Activated gamma-delta T cell treated with Interleukin-2 at 50 U/mL for 16 hours (primary cell): ENCODE measurements at places on chromosomes 6 and 20.

GRCh38 chr20:11140359-11140758 is 466.6 kb upstream of the JAG1 start:
- no peak for DNase-seq

DNA sequence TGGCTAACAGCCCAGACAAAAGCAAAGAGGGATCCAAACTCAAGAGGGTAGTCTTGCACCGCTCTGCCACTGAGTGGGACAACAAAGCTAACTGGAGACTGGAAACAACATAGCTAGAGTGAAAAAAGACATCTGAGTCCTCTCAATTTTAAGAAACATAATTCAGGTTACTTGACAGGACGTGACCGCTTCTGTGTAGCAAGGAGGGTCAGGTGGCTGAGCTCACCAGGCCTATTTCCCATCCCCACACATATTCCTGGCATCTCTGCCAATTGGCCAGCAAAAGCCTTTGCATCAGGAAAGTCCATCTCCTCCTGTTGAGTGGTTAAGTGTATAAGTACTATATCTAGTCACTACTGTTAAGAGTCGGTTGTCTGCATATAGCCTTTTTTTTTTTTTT is 25.3 kb upstream of the TBC1D20 start:
- no peak for DNase-seq

DNA sequence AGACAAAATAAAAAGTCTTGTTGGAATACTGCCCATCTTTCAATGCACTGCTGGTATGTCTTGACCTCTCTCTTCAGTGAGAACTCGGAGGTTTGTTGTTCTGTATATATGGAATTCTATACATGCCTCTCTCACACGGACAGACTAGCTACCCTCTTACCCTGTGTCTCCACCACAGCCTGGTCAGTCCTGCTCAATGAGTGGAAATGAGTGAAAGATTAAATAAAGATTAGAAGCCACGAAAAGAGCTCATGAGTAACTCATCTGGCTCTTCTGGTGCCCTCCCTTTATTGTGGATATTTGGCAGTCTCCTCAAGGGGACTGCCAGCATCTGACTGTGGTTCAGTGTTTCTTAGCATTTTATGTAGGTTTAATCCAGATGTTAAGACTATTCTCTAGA is 262.8 kb upstream of the MAP3K7 start:
- no peak for DNase-seq

- no peak for DNase-seq
These were observed 252.7 kb downstream of the SOD2 start for GRCh38 chr6:159440349-159440748.

DNA sequence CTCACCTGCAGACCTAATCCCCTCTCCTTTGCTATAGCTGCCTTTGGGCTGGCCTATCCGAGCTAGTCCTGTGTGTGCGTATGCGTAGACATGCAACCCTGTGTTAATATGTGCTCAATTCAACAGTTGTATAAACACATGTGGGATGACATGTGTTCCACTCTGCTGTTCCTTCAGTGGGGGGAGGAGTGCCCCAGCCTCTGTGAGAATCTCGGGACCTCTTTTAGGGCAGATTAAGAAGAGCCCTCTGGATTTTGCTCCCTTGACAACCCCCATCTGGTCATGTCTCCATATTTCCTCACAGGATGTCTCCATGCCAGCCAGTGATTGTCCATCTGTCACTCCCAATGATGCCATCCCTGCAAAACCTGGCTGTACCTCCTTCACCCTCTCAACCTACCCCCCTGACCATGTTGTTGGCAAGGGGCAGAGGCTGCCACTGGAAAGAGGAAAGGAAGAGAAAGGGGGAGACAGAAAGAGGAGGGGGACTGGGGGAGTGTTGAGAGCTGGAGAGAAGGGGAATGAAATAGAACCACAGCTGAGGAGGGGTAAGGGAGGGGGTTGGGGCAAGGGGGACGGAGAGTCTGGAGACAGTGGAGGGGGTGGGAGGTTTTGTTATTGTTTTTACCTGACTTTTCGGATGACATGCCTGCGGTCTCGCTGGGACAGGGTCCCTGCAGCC is 417 bp downstream of the PRRT1 start:
- DNase-seq, result no peak

- DNase-seq, result no peak
These were observed 9.4 kb upstream of the SRC start for GRCh38 chr20:37336369-37337207.

DNA sequence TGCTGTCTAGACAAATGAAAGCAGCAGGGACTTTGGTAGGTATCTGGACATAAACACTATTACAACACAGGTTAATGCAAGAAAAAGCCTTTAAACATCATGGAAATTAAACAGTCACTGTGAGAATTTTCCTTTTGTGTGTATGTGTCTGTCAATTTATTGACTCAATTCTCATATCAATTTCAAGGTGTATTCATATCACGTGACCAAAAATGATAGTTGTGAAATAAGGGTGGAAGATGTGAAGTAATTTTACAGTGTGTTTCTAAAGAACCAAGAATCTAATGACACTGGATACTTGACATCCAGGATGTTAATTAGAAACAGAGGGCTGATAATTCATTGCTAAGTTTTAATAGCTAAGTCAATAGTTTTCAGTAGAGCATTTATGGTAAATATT is 244.0 kb downstream of the TMEM242 start:
- no peak for DNase-seq

DNA sequence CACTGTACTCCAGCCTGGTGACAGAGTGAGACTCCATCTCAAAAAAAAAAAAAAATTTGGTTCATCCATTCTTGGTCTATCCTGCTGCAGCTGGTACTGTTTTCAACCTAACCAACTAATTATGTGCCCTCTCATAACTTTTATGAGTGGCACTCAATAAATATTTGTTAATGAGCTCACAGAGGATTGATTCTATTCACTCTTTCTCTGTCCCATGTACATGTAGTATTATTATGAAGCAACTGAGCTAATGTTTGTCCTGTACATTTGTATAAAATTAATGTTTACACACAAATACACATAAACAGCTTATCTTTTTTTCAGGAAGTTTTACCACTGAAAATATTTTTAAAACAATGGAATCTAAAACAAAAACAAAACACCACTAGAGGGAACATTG is 10.1 kb downstream of the RIPOR2 start:
- DNase-seq, result no peak

DNA sequence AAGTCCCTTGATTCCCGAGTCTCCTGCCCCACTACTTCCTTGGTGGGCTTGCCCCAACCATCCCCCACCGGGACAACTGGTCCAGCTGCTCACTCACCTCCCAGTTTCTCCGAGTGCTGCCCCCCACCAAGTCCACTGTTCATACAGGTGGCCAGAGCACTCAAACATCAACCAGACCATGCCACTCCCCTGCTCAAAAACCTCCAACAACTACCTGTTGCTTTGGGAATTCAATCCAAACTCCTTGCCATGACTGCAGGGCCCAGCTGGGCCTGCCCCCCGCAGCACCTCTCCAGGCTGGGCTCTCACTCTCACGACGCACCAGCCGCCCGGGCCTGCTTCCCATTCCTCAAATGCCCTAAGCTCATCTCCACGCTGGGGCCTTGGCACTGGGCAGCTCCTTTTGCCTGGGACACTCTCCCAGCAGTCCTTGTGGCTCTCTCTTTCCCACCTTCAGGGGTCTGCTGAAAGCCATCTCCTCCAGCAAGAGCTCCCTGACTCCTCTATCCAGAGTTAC is 97.5 kb downstream of the NFATC2 start:
- DNase-seq, result no peak

- no peak for DNase-seq
These were observed 77.9 kb upstream of the B3GAT2 start for GRCh38 chr6:71034563-71035345.

DNA sequence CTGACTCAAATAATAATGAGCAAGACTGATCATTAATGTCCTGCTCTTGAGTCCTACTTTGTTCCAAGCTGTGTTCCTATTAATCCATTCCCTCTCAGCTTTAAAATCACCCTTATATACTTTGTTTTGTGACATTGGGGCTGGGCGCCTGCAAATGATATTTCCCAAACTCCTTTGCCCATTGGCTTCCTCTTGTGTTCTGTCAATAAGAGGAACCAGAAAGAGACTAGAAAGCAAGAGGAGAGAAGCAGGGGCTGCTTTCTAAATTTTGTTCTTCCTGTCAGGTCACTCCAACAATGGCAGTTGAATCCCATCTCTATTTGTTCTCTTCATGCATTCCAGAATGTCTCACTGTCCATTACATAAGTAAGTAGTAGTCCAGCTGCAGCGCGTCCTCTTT is 21.6 kb upstream of the TRIM27 start:
- DNase-seq, result no peak

GRCh38 chr6:161246725-161247124 is 27.1 kb downstream of the AGPAT4 start:
- no peak for DNase-seq

DNA sequence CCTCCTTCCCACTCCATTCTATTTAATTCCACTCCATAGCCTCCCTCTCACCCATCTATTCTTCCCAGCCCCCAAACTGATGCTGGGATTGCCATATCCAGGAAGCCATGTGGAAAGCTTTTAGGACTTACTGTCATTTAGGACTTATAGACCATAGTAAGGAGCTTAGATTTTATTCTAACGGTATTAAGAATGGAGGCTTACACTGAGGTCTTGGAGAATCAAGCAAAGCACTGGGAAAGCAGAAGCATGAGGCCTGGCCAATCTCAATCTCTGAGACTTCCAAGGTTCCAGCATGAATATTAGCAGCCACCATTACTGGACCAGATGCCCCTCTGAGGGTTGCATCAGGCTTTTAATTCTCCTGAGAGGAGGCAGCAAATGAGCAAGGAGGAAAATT is 1.4 kb downstream of the CST9 start:
- DNase-seq, result no peak

DNA sequence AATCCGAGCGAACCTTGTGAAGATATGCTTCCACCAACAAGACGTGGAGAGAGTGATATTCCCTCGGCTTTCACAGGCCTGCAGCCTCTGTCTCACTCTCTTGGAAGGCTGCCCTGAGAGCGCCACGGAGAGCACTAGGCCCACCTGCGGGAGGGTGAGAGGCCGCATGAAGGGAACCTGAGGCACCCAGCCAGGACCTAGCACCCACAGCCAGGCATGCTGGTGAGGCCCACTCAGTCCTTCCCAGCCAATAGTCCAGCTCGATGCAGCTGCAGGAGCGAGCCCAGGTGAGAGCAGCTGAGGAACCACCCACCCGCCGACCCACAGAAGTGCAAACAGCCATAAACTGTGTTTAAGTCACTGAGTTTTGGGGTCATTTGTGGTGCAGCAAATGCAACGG is 227.2 kb downstream of the QKI start:
- DNase-seq, result no peak

- no peak for DNase-seq
These were observed 90.9 kb downstream of the GJA10 start for GRCh38 chr6:89984926-89985750.

GRCh38 chr20:16624106-16624505 is 50.9 kb upstream of the KIF16B start:
- DNase-seq, result no peak

GRCh38 chr6:45661661-45662060 is 283.9 kb upstream of the SUPT3H start:
- no peak for DNase-seq

- no peak for DNase-seq
These were observed 268.7 kb downstream of the PTPRK start for GRCh38 chr6:128251445-128252340.

DNA sequence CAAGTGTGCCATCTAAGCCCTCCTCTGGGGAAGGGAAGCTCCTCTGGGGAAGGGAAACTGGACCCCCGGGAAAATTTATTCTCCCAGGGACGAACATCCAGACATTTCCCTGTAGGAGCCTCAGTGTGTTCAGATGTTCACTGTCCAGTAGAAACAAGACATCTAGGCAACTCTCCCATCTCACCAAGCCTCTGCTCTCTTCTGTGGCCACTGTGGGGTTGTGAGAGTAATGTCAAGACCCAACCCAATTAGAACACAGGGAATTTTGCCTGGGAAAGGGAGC is 3.6 kb upstream of the PTGIS start:
- no peak for DNase-seq

DNA sequence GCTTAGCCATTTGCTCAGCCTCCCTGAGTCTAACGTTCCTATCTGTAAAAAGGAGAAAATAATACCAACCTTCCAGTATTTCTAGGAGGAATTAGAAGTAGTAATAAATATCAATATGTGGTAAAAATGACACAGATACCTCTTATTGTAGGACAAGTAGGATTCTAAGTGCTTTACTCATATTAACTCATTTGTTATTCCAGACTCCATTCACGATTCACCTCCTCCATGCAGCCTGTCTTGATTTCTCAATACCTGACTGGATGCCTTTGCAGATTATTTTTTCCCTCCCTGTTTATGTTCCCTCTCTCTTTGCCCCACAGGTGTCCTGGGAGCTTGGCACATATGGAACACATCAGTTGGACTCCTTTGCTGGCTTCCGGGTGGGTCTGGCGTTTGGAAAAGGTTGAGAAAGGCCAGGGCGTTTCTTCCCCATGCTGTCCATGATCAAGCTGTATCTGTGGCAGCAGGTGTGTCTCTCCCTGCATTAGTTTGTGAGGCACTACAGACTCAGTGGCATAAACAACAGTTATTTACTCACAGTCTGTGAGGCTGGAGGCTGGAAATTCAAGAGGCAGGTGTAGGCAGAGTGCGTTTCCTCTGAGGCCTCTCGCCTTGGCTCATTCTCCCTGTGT is 10.7 kb upstream of the DUSP22 start:
- DNase-seq, result no peak

DNA sequence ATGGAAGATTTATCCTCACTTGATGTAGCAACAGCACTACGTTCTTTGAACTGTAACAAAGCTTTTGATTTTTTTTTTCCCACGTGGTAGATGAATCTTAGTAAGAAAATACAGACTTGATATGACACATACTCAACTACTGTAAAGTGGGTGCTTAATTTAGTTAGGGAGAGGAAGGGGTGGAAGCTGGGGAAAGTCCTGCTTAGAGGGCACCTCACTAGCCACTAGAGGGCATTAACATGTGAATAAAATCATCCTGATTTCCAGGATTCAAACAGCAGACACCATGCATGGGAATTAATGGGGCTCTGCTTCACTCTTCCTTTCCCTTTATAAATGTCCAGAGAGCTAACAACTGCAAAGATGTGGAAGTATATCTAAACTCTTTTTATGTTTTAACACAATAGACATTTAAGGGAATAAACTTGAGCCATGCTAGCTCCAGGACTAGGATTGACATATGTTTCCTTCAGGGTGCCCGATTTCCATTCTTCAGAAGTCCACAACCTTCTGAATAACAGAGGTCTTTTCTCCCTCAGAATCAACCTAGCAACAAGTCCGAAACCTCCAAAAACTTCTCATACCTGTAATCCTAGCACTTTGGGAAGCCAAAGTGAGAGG is 250.1 kb downstream of the ATXN1 start:
- DNase-seq, result no peak

- DNase-seq, result peak; percentile 69
These were observed 39.8 kb downstream of the GNAS start for GRCh38 chr20:58892141-58892931.

GRCh38 chr20:15851576-15852215 is 721.6 kb downstream of the KIF16B start:
- DNase-seq, result no peak

GRCh38 chr6:79718509-79719247 is 87.5 kb downstream of the SH3BGRL2 start:
- DNase-seq, result no peak

GRCh38 chr6:3614918-3615317 is 136.6 kb downstream of the PXDC1 start:
- DNase-seq, result no peak
